ENCODE measurements at places on chromosomes 12 and 14.

DNA sequence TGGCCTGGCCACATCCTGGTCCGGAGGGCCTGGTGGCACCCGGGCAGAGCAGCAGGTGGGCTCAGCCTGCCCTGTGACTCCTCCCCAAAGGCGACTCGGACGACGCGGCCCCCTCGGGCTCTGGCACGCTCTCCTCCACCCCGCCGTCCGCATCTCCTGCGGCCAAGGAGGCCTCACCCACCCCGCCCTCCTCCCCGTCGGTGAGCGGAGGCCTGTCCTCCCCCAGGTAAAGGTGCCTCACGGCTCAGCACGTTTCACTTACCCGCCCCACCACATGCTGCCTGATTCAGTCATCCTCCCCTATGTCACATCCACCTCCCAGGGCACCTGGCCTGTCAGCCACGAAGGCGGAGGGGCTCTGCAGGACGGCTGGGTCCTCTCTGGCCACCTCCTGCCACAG, 6.8 kb upstream of the TEX22 start:
- DNase-seq, result no peak

DNA sequence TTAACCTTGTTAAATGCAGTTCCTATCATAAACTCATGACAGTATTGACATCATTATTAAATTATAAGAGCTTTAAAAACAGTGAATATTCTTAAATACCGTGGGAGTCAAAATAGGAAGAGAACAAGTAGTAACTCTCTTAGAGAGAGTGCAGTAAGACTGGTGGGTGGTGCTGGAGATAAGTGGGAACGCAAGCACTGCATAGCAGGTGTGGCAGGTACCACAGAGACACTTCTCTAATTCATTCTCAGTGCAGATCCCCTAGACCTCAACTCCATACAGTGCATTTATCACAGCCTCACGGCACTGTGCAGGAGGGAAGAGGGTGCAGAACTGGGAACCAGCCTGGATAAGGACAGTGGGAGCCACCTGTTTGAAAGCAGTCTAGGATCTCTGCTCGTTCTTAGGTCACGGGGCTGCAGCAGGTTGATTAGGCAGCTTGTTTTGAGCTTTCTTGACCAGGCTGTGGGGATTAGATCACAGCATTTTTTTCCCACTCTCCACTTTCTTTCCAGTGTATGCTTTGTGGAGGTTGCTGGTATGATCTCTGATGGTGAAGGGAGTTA, 165.6 kb downstream of the PRKCH start:
- DNase-seq, result no peak

GRCh38 chr12:94231709-94232108, 83.3 kb downstream of the PLXNC1 start:
- DNase-seq, result no peak

DNA sequence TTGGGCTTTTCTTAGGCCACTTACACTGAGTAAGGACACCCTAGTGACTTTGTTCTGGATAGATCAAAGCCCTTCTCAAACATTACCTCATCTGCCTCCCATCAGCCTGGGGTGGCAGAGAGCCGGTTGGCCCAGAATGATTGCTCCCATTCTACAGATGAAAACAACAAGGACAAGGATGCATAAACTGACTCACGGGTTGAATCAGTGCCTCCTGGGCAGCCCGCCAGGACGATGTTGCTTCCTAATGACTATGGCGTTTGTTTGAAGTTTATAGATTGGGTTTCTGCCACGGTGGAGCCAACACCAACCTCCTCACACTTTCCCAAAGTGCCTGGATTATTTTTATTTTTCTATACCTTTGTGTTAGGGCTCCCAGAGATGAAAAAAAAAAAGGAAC, 3.6 kb upstream of the VRK1 start:
- no peak for DNase-seq

DNA sequence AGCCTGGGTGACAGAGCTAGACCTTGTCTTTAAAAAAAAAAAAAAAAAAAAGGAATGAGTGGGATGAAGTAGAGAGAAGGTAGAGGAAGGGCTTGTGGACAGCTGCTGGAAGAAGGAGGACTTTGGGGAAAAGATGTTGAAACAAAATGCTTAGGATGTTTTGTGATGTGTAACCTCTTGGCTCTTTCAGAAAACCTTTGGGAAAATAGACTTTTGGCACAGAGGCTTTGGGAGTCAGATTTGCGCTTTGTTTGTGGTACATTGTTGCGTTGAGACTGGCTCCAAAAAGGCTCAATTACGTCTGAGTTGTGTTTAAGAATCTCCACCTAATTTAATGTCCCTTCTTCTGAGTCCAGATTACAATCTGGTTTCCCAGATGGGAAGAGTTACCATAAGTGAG, 32.9 kb upstream of the SPTLC2 start:
- no peak for DNase-seq

DNA sequence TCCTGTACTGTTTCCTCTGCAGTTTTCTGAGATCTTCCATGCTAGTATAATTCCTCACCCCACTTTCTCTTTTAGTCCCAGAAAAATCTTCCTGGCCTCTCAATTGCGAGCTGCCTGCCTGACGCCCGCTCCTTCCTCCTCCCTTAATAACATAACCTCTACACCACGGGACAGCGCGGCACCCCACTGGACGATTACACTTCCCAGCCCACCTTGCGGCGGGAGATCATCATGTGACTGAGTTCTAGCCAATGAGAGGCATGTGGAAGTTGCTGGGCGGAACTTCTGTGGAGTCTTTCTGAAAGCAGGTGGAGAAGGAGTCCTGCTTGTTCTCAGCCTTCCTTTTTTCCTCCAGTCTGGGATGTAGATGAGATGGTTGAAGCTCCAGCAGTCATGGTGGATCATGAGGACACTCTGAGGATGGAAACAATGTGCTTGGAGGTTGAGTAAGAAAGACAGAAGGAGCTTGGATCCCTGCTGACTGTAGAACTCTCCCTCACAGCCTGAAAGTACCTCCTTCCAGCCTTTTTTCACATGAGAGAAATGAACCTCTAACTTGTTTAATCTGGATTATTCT, 133.6 kb upstream of the VRK1 start:
- no peak for DNase-seq

- no peak for DNase-seq
Measured at GRCh38 chr14:59166258-59166657, 22.2 kb upstream of the DAAM1 start.

- no peak for DNase-seq
Measured at GRCh38 chr12:46084666-46085631, 94.6 kb upstream of the SCAF11 start.

GRCh38 chr12:95412482-95413311, 61.3 kb upstream of the METAP2 start:
- DNase-seq, result no peak

GRCh38 chr12:16618256-16618655, 12.3 kb upstream of the LMO3 start:
- DNase-seq, result no peak

- no peak for DNase-seq
Measured at GRCh38 chr12:102659200-102659911, 179.0 kb upstream of the IGF1 start.

DNA sequence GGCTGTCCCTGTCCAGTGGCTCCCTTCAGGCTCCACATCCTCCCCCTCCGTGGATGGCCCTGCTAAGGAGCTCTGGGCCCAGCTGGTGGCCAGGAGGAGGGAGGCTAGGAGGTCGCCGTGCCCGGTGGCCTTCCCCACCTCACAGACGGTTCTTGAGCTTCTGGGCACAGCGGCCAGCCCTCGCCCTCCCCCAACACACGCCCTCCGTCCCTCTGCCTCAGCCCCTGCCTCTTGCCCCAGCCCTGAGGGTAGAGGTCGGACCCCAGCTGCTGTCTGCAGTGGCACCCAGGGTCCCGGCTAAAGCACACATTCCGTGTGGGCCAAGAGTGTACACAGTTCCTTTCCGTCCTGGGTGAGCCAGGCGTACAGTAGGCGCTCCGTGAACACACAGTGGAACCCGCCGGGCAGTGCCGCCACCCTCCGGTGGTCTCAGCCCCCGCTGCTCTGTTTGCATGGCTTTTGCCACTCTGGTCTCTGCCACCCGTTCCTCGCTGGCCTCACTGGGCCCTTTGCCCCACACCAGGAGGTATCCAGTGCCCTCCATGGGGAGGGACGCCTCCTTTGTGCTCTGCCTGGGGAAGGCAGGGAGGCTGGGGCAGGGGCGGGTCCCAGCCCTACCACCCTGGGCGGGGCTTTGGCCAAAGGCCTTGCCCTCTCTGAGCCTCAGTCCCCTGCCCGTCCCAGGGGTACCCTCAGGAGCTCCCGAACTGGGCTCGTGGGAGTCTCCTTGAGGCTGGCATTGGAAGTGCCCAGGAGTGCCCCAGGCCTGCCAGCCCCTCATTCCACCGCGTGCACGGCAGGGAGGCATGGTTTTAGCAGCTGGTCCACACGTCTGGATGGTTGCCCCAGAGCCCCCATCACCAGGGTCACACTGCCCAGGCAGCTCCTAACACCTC, 13.0 kb downstream of the TRMT61A start:
- no peak for DNase-seq

GRCh38 chr12:77724367-77724957, 106.2 kb upstream of the NAV3 start:
- DNase-seq, result no peak

- no peak for DNase-seq
Measured at GRCh38 chr12:87274594-87275245, 754.5 kb downstream of the C12orf50 start.

GRCh38 chr12:130413909-130414308, 76.2 kb downstream of the PIWIL1 start:
- no peak for DNase-seq

GRCh38 chr12:89707703-89708564, 704 bp downstream of the ATP2B1 start:
- no peak for DNase-seq

DNA sequence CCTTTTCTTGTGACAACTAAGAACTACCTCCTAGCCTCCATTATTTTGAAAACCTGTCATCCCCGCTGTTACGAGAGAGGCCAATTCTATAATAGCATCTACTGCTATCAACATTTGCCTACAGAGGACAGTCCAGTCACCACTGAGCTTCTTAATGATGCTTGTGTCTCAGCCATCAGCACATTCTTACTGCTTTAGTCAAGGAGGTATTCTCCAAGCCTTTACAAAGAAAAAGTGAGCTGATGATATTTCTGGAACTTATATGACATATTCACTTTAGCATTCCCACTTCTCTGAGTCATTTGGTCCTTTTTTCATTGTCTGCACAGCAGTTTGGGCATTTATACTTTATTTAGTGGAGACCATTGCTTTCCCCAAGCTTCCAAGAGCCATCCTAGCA, 497.7 kb upstream of the RPL10L start:
- no peak for DNase-seq

GRCh38 chr14:54722791-54723432, 156.0 kb downstream of the SAMD4A start:
- no peak for DNase-seq

- no peak for DNase-seq
Measured at GRCh38 chr14:96585672-96586013, 83.5 kb downstream of the PAPOLA start.

GRCh38 chr14:24398293-24398652, 530 bp upstream of the NYNRIN start:
- no peak for DNase-seq

DNA sequence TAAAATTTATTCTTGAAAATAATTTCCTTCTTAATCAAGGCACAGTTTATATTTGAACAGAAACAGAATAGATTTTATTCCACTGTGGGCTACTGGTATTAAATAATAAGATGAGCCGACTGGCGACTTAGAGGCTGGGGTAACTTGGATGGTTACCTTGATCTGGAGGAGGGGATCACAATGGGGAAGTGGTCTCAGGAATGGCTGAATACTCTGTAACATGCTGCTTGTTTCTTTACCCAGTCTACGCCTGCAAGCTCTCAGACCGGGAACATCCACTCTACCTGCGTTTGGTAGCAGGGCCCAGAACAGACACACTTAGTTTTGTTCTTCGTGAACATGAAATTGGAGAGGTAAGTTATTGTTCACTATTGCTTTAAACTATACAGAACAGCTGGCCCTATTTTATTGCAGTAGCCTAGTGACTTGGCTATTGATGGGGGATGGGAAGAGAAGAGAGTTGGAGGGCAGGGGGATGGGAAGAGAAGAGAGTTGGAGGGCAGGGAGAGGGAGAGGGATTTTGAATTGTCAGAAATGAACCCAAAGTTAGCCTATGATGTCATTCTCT, 67.9 kb downstream of the GNS start:
- DNase-seq, result no peak

DNA sequence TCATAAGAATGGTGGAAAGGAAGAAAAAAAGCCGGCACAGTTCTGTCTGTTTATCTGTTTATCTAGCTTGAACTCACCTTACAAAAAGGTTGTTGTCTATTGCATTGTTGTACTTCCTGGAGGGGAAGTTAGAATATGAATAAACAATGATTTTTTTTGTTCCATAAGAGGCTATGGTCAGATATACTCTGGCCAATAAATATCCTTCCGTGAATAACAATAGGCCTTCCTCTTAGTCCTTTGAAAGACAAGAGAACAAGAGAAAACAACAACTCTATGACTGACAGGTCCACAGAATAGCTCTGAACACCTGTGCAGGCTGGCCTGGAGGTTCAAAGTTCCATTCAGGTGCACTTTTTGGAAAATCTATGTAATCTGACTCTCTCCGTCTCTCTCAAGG, 192.8 kb upstream of the KRR1 start:
- no peak for DNase-seq

- no peak for DNase-seq
Measured at GRCh38 chr12:112285600-112286401, 96.4 kb downstream of the HECTD4 start.

- no peak for DNase-seq
Measured at GRCh38 chr14:76531821-76532318, 155.9 kb downstream of the ESRRB start.

- no peak for DNase-seq
Measured at GRCh38 chr14:91241863-91242262, 2.6 kb downstream of the GPR68 start.

- no peak for DNase-seq
Measured at GRCh38 chr12:85036733-85037132, 582 bp downstream of the LRRIQ1 start.
